ENCODE measurements at places on chromosomes 2 and 18. TPM values are rescaled to one million over a fixed set of nuclear protein-coding genes. Genes with fewer than 3 reads are reported as not detected.

LINC00305 gene
- total RNA-seq = not detected

ITGA6 gene
- total RNA-seq = 218 TPM

FNDC4 gene
- total RNA-seq = 30.6 TPM

ALPP gene
- total RNA-seq = not detected

PSTPIP2 gene
- 5.3 TPM for total RNA-seq

SFTPB gene
- total RNA-seq = not detected

KIF1A gene
- total RNA-seq = not detected

ANTXR1 gene
- 2.6 TPM for total RNA-seq

PRKD3 gene
- 82.2 TPM for total RNA-seq

TUBB8B gene
- total RNA-seq = not detected

SERPINB12 gene
- total RNA-seq = not detected

UGT1A8 gene
- not detected for total RNA-seq

POTEI gene
- 0.48 TPM for total RNA-seq

HOXD9 gene
- 22.5 TPM for total RNA-seq

DLX1 gene
- total RNA-seq = 0.29 TPM

EFHD1 gene
- total RNA-seq = under 0.01 TPM

PSMA8 gene
- not detected for total RNA-seq

ABCA12 gene
- 0.10 TPM for total RNA-seq

FAP gene
- 4.5 TPM for total RNA-seq

MTX2 gene
- total RNA-seq = 25.5 TPM

C2orf92 gene
- total RNA-seq = 2.0 TPM

SCG2 gene
- not detected for total RNA-seq

DSC1 gene
- total RNA-seq = not detected

MPP4 gene
- total RNA-seq = 17.1 TPM

LRRTM1 gene
- not detected for total RNA-seq

LYPD6B gene
- 0.10 TPM for total RNA-seq

SCN2A gene
- total RNA-seq = not detected

GCG gene
- total RNA-seq = not detected

GALNT13 gene
- total RNA-seq = 2.3 TPM

DSG4 gene
- total RNA-seq = not detected

MRO gene
- not detected for total RNA-seq

FTCDNL1 gene
- total RNA-seq = 0.67 TPM

NEU2 gene
- total RNA-seq = not detected

TXNDC9 gene
- 119 TPM for total RNA-seq

SP140 gene
- not detected for total RNA-seq

TUBA3D gene
- total RNA-seq = not detected

IL18R1 gene
- 1.6 TPM for total RNA-seq

DNPEP gene
- total RNA-seq = 57.2 TPM

RAMP1 gene
- not detected for total RNA-seq

ITPRID2 gene
- total RNA-seq = 170 TPM

SNORC gene
- total RNA-seq = 0.65 TPM

ADAM23 gene
- total RNA-seq = 4.5 TPM

CIDEA gene
- total RNA-seq = 6.4 TPM

L3MBTL4 gene
- total RNA-seq = 0.33 TPM

SAP130 gene
- total RNA-seq = 12.1 TPM

BOLL gene
- total RNA-seq = not detected

GRB14 gene
- 5.9 TPM for total RNA-seq

DCDC2C gene
- not detected for total RNA-seq

CBLN2 gene
- total RNA-seq = 0.98 TPM

SLC9A4 gene
- total RNA-seq = under 0.01 TPM

PROM2 gene
- 0.57 TPM for total RNA-seq

TCF4 gene
- 552 TPM for total RNA-seq

KCNS3 gene
- total RNA-seq = 0.65 TPM

ELOA2 gene
- not detected for total RNA-seq

RGPD3 gene
- total RNA-seq = 0.38 TPM

VIL1 gene
- not detected for total RNA-seq

ATOH8 gene
- total RNA-seq = 13.2 TPM
